Spleen (tissue), 13 donors: ENCODE measurements at places on chromosomes 7 and 10. TPM values are rescaled to one million over a fixed set of nuclear protein-coding genes. Genes with fewer than 3 reads are reported as not detected.

- no peak for DNase-seq
Observed at GRCh38 chr10:64573623-64574325, 1052.6 kb downstream of the REEP3 start.

GRCh38 chr7:148670374-148670773 is 28.3 kb upstream of the CUL1 start:
- no peak for DNase-seq

Gene KCNIP2
- 6.5 TPM for total RNA-seq

Gene NEBL
- total RNA-seq = 0.30 TPM
